CD8-positive, alpha-beta memory T cell (primary cell): ENCODE measurements at places on chromosomes 1 and 21.

DNA sequence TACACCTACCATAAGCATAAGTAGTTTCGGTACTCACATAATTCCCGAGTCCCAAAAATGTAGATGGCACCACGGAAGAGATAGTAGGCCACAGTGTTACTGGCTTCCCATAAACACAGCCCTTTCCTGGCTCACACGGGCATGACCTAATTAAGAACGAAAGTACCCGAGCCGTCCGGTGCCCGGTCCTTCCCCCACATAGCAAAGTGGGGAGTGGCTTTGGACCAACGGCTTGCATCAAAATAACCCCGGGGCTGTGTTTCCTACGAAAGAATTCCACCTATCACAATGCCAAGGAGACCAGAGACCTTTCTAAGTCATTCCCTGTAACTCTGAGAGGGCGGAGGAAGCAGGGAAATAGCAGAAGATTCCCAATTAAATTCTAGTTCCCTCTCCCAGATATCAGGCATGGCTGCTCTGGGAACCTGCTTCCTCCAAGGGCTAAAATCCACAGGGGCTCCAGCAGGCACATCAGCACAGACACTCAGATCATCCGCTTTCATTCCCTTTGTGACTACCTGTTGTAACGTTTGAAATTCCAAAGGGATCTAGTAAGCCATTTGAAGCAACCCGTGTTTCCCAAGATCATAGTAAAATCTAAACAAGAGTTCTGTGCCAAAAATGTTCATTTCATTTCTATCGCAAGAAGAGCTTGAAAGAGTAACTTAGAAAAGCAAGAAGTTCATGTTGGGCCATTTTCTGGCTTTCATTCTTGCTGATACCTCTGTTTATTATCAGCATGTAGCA lies at the start of gene TMPRSS3:
Gene TMPRSS3 (minus strand): TSS at position 148 of the 747 bp plus-strand sequence. CDS start 635 bp downstream, outside the sequence.
- no peak within 1 kb of the TSS for H3K27ac ChIP-seq
- no peaks in the 10 kb centered on the region for H3K36me3 ChIP-seq
- peaks cover 35% of the 10 kb centered on the region for H3K4me1 ChIP-seq

- no peaks in the 10 kb centered on the region for H3K4me1 ChIP-seq
- H3K4me3 ChIP-seq = no peak overlapping the region
- H3K27me3 ChIP-seq = no peaks in the 10 kb centered on the region
- H3K36me3 ChIP-seq = no peaks in the 10 kb centered on the region
- no peak overlapping the region for H3K27ac ChIP-seq
Measured at GRCh38 chr1:20678599-20678998, 17.4 kb upstream of the DDOST start.

- H3K4me1 ChIP-seq = peaks cover 20% of the 10 kb centered on the region
- no peak for DNase-seq
- H3K36me3 ChIP-seq = no peaks in the 10 kb centered on the region
- H3K4me3 ChIP-seq = no peak overlapping the region
Measured at GRCh38 chr1:39951926-39952325, 3.0 kb upstream of the MFSD2A start.

- no peaks in the 10 kb centered on the region for H3K36me3 ChIP-seq
- H3K27ac ChIP-seq = no peak overlapping the region
- no peak for DNase-seq
- H3K4me1 ChIP-seq = no peaks in the 10 kb centered on the region
Measured at GRCh38 chr1:231959225-231959884, 332.8 kb downstream of the DISC1 start.

GRCh38 chr1:15583016-15583706 lies 1.7 kb downstream of the AGMAT start:
- H3K27me3 ChIP-seq = no peaks in the 10 kb centered on the region
- H3K4me3 ChIP-seq = no peak overlapping the region
- H3K4me1 ChIP-seq = peaks cover 40% of the 10 kb centered on the region
- H3K27ac ChIP-seq = no peak overlapping the region

DNA sequence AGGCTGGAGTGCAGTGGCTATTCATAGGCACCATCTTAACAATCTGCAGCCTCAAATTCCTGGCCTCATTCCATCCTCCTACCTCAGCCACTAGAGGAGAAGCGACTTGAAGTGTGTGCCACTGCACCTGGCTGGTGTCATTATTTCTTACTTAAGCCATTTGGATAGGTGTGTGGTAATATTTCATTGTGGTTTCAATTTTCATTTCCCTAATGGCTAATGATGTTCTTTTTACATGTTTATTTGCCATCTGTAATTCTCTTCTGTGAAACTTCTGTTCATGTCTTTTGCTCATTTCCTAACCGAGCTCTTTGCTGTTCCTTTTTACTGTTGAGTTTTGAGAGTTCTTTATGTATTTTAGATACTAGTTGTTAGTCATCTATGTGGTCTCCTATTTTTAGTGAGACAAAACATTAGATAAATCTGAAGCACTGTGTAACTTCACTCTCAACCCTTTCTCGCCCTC lies 66.8 kb downstream of the SLC27A3 start:
- no peak overlapping the region for H3K27ac ChIP-seq
- no peaks in the 10 kb centered on the region for H3K36me3 ChIP-seq
- H3K27me3 ChIP-seq = no peaks in the 10 kb centered on the region
- H3K4me1 ChIP-seq = no peaks in the 10 kb centered on the region

GRCh38 chr1:41383094-41383852 lies 22.0 kb downstream of the FOXO6 start:
- no peak for DNase-seq
- H3K27me3 ChIP-seq = peaks cover 28% of the 10 kb centered on the region
- H3K4me1 ChIP-seq = no peaks in the 10 kb centered on the region
- H3K27ac ChIP-seq = no peak overlapping the region
- no peak overlapping the region for H3K4me3 ChIP-seq

DNA sequence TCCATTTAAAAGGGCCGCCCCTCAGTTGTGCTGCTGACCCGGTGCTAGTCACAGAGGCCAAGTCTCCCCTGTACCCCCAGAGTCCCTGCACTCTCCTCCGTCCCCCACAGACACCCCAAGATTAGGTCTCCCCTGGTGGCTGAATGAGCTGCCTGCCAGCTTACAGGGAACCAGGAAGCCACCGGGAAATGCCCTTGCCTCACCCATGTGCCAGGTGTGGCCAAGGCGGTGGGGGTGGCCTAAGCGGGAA lies 32.7 kb downstream of the HSPG2 start:
- H3K36me3 ChIP-seq = no peaks in the 10 kb centered on the region
- H3K27ac ChIP-seq = peak overlapping the region; percentile 67
- no peak for DNase-seq
- H3K4me1 ChIP-seq = peaks cover 2% of the 10 kb centered on the region
- no peak overlapping the region for H3K4me3 ChIP-seq
- no peaks in the 10 kb centered on the region for H3K27me3 ChIP-seq

- H3K36me3 ChIP-seq = peaks cover 7% of the 10 kb centered on the region
- no peak for DNase-seq
- no peaks in the 10 kb centered on the region for H3K4me1 ChIP-seq
Measured at GRCh38 chr1:100232156-100232555, 17.5 kb downstream of the DBT start.

- H3K27ac ChIP-seq = peak overlapping the region; percentile 91
- H3K4me1 ChIP-seq = peaks cover 52% of the 10 kb centered on the region
- no peaks in the 10 kb centered on the region for H3K27me3 ChIP-seq
- H3K4me3 ChIP-seq = peak overlapping the region; percentile 70
- DNase-seq = no peak
Measured at GRCh38 chr1:198638441-198638840, 399 bp upstream of the PTPRC start.

DNA sequence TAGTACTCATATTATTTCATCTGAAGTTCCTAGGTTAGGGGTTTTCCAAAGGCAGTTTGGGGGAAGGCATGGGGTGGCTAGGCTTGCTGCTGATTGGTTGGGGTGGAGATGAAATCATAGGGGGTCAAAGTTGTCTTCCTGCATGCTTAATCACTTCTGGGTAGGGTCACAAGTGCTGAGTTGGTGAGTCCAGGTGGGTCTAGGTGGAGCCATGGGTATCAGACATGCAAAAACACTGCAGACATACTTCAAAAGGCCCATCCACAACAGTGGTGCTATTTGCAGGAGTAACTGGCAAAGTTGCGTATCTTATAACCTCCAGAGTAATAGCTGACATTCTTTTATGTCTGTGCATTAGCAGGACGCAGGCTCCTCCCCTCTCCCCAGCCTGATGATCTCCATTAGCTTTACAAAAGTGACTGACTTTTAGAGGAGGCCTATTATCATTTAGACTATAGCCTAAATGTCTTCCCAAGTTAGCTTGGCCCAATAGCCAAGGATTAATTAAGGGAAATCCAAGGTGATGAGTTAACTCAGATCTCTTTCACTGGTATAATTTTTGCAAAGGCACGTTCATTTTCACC lies 374.4 kb upstream of the PRMT6 start:
- no peak overlapping the region for H3K4me3 ChIP-seq
- no peaks in the 10 kb centered on the region for H3K4me1 ChIP-seq
- no peak overlapping the region for H3K27ac ChIP-seq
- no peaks in the 10 kb centered on the region for H3K27me3 ChIP-seq

GRCh38 chr1:204370176-204370575 lies 10.4 kb upstream of the PLEKHA6 start:
- no peak for DNase-seq
- H3K4me3 ChIP-seq = no peak overlapping the region
- no peak overlapping the region for H3K27ac ChIP-seq
- no peaks in the 10 kb centered on the region for H3K4me1 ChIP-seq
- no peaks in the 10 kb centered on the region for H3K27me3 ChIP-seq

- DNase-seq = peak; percentile 54
- peak overlapping the region; percentile 3 for H3K4me3 ChIP-seq
- H3K36me3 ChIP-seq = no peaks in the 10 kb centered on the region
- H3K27ac ChIP-seq = no peak overlapping the region
Measured at GRCh38 chr1:26373281-26373680, 731 bp upstream of the ZNF683 start.

GRCh38 chr1:182368903-182369302 lies 22.7 kb downstream of the GLUL start:
- H3K4me3 ChIP-seq = no peak overlapping the region
- H3K36me3 ChIP-seq = no peaks in the 10 kb centered on the region
- no peak for DNase-seq
- H3K27ac ChIP-seq = no peak overlapping the region
- H3K4me1 ChIP-seq = no peaks in the 10 kb centered on the region
- no peaks in the 10 kb centered on the region for H3K27me3 ChIP-seq

GRCh38 chr21:43611598-43612369 lies 47.5 kb downstream of the HSF2BP start:
- H3K27me3 ChIP-seq = no peaks in the 10 kb centered on the region
- H3K36me3 ChIP-seq = no peaks in the 10 kb centered on the region
- no peak overlapping the region for H3K4me3 ChIP-seq
- DNase-seq = no peak
